Renal cortical epithelial cell (primary cell): ENCODE measurements at places on chromosomes 2 and 18.

DNA sequence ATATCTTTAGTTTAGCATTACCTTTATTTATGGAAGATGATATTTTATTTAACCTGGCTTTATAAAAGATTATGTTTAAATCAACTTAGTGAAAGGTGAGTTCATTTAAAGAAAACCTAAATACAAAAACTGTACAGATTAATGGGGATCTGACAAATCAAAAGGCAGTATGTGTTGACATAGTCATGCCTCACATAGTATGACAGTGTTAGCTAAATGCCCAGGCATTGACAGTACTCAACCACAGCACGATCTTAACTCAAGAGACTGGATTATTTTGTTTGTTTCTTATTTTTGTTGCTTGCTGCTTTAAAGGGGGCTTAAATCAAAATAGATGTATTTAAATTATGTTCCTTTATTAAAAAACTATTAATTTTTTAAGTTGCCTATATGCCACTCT is 7.8 kb downstream of the DOK6 start:
- peak; percentile 14 for DNase-seq

DNA sequence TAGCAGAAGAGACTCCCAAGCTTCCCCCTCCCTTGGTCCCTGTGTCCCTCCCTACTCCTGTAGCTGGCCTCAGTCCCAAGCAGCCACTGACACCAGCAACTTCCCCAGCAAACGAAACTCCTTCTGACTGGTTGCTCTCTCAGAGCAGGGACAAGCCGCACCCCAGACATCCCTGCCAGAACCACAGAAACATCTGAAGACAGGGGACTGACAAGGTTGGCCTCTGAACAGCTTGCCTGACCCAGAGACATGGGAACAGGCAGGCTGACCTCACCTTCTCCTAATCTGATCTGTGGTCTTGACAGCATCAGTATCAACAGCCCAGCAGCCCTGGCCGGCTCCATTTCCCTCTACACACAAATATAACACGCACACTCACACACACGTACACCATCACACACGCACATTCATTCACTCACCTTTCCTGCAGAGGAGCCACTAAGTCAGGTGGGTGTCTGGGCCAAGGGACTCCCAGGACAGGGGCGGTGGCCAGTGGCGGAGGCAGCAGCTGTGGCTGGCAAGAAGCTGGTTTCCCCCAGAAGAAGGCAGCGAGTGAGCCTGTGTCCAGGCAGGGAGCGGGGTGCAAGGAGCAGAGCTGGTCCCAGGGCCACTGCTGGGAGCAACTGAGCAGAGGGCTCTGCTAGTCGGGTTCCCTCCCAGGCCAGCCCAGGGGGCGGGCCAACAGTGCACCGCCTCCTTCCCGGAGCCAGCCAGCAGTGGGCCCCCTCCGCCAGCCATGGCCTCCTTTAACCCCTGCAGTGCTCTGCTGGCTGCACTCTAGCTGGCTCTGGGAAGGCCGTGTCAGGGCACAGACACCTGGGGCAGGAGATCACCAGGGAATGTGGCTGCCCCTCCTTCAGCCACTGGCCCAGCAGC is 59.1 kb downstream of the TNS1 start:
- DNase-seq: peak; percentile 65

DNA sequence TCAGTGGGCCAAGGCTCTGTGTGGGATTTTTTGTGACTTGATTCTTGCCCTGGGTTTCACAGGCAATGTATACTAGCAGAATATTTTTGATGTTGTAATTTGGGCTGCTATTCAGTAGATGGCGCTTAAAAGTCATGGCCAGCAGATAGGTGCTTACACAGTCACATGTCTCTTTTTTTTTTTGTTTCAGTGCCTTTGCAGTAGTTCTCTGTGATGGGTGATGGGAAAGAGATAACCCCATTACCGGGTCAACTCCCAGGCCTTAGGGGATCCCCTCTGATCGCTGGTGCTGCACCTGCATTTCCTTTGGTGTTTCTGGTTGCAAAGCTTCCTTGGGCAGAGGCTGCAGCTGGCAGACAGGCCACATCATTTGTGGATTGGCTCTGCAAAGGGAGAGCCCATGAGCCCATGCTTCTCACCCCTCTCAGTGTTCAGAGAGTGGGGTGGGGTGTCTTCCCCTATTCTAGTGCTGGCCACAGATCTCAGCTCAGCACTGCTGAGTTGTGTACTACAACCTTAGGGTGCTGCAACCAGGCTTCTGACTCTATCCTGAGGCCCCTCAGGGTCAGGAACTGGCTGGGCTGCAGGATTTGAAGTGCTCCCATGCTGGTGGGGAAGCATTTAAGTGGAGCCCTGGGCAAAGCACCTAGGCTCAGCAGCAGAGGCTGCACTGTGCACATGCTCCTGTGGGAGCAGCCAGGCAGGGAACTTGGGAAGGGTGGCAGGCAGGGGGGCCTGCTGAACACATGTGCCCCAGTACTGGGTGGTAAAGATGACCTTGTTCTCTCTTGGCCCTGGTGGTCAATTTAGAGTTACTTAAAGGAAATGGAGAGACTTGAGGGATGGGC is 219.8 kb upstream of the SPHKAP start:
- no peak for DNase-seq

DNA sequence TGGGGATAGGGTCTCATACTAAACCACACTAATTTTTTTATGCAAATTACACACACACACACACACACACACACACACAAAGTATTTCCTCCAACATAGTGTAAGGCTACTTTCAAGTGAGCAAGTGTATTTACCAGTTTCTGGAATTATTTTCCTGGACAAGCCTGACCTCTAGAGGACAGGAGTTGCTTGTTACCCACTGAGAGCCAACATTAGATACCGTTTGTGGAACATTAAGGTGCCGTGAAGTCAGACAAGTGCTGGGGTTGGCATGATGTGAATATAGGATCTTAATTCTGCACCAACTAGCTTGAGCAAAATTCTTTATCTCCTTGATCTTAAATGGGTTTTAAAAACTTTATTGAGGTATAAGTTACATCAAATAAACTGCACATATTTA is 39.3 kb upstream of the SERPINB2 start:
- peak; percentile 74 for DNase-seq

DNA sequence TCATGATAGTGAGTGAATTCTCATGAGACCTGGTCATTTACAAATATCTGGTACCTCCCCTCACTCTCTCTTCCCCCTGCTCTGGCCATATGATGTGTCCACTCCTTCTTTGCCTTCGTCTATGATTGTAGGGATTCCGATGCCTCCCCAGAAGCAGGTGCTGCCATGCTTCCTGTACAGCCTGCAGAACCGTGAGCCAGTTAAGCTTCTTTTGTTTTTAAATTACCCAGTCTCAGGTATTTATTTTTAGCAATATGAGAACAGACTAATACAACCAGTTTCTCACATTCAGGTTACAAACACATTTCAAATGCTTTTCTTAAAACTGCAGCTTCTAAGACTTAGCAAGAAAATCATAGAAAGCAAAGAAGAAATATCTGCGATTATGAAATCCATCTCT is 321.2 kb upstream of the CDH7 start:
- DNase-seq: no peak

DNA sequence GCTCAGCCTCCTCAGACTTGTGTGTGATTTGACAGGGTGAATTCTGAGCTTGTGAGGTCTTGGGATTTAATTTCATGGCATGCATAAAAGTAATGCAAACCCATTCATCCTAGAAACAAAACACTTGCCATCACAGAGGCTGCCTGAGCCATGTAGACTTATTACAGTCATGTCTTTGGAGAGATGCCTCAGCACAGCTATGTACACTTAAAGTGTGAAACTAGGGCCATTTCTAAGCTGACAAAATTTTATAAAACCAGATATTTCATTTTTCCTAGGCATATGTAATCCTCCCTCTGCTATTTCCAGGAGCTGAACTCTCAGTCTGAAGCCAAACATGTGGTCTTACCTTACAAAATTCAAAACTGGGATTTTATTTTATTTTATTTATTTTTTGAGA is 322.2 kb upstream of the SPHKAP start:
- DNase-seq: no peak

DNA sequence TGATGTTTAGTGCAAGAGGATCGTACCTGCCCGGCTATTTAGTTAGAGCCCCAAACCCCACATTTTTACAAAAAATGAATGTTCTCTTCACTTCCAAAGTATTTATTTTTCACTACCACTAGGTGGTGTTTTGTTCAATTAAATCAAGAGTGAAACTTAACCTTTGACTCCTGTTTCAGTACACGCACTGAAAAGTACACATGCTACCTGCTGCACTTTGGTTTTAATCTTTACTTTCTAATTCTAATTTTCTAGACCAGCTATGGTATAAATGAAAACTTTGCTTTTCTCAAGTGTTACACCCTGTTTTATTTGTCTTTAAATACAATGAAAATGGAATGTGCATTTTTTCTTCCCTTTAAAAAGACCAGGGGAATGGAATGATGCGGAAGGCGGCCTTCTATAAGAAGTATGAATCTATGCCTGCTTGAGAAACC is 31.4 kb upstream of the CHN1 start:
- DNase-seq: peak; percentile 57

- no peak for DNase-seq
Observed at GRCh38 chr2:14551069-14551468, 81.4 kb upstream of the LRATD1 start.

- DNase-seq: no peak
Observed at GRCh38 chr2:156622491-156622890, 186.3 kb downstream of the GPD2 start.

GRCh38 chr2:30582521-30582920 is 135.5 kb downstream of the LCLAT1 start:
- no peak for DNase-seq

GRCh38 chr2:47508080-47508479 is 105.1 kb downstream of the MSH2 start:
- no peak for DNase-seq

DNA sequence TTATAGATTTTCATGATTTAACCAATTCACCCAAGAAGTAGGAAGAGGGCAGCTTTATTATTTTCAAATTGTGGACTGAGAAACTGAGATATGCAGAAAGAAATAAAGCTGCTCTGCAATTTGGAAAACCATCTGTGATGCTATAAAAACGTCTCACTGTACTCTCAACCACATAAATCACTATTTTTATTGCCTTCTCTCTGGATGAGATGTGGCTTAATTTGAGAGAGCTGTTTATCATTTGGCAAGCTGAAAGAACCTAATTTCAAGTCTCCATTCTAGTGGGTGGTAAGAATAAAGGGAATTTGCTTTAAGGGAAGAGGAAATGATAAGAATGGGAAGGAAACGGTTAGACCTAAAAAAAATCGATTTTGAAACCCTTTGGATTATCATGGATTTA is 49.9 kb upstream of the CYP1B1 start:
- no peak for DNase-seq

DNA sequence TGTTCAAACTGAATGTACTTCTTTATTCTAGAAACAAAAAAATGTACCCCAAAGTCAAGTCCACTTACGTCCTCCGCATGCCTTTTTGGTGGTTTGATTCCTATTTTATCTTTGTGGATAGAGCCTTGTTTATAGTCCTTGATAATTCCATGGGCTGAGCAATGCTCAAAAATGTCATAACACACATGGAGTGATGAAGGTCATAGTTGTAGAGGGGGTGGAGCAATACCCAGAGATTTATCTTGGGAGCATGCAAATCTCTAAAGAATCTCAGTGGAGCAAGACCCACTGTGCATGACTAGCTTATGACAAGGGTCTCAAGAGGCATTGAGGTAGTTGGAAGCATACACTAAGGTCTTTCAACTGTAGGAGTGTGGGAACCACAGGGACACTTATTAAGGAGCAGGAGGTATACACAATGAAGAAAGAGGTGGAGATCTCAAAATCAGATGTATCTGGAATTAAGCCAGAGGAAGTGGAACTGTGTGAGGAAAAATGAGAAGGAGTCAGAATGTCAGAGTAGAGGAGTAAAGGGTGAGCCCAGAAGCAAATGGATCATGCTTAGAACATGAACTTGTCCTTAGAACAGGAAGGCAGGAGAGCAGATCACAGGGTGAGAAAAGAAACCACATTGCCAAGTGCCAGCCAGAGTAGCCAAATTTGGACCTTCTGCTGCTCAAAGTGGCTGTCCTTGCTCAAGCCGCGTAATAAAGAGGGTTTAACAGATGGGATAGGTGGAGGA is 68.1 kb upstream of the STK39 start:
- DNase-seq: no peak
